ENCODE measurements at places on chromosomes 7 and 10.

DNA sequence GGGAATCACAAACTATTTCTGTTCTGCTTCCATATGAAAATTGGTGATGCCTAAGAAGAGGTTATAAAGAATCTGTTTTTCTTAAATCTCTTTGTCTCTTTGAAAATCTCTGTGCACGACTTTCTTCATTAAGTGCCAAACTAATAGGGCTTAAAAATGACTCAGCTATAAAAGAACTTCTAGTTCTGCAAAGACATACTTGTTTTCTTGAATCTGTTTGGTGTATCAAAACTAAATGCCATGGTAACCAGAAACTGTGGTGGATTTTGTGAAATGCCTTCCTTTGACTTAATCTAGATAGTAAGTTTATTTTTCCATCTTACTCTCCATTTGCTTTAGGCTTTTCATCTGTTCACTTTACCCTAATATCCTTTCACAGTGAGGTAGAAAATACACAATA lies 417.8 kb downstream of the PARD3 start:
- no peak for DNase-seq

DNA sequence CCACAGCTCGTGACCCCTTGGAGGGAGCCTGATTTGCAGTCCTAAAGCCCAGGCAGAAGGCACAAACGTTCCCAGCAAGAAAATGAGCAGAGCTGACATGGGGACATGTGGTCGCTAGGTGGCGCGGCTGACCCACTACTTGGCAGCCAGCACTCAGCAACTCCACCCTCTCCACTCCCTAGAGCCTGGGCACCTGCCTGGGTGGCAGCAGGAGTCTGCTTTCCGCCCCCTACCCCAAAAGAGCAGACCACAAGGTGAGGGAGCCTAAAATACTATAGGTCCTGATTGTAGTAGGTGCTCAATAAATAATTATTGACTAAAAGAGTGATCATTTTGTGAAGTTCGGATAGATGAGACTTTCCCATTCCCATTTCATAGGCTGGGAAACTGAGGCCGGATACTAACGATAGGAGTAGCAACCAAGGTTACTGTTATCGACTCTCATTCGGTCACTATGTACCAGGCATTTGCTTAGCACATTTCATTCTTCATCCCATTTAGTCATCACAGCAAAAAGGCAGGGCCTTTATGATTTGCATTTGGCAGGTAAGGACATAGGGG lies 57.4 kb downstream of the NEUROG3 start:
- no peak for DNase-seq

DNA sequence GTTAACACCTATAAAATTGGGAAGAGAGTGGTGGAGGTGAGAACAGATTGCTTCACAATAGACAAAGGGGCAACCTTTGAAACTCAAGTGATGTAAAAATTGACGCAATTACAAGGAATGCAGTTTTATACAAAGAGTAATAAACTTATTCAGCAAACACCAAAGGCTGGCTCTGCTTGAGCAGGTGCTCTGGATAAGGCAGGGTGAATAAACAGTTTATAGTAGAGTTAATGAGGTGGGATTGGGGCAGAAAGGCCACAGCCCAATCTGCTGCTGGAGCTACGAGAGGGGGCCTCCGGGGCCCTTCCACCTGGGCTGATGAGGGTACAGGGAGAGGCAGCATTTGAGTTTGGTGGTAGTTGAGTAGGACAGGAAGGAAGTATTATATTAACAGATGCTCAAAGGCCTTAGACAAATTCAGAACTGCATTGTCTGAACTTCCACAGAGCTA lies 6.0 kb downstream of the MUC12 start:
- no peak for DNase-seq

DNA sequence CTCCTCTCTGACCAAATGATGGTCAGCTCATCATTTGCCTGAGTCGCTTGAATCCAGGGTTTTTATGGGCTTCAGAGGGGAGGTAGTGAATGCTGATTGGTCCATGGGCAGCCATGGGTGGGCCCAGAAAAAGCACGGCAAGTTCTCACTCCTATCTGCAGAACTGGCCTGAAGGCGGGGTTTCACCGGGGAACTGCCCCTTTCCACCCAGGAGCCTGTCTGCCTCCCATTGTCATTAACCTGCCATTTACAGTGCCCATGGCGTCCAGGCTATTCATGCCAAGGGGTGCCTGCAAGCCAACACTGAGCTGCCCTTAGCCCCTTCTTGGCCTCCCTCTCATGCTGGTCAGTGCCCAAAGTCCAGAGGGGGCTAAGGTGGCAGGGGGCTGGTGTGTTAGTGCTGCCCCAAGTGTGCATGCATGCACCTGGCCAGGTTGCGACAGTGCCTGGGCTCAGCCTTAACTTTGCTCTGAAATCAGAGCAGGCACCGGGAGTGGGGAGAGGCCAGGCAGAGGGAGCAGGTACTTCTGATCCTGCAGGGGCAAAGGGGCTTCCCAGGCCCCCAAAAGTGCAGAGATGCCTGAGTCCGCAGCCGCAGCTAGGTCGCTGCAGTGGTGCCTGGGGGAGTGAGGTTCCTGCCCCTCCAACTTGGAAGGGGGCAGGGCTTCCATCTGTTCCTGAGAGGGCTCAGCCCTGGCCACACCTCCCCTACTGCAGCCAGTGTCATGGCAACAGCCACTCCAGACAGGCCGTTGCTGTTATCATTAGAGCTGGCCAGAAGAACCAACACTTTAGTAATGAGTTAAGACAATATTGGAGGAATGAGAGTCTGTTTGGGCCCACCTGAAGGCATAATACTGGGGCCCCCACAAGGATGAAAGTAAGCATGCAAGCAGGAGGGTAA lies 561.6 kb downstream of the GRM8 start:
- peak; percentile 24 for DNase-seq

- DNase-seq = no peak
Observed at GRCh38 chr10:44706745-44707144, 204.4 kb upstream of the TMEM72 start.

- DNase-seq = peak; percentile 54
Observed at GRCh38 chr7:39838326-39838725, 111.7 kb upstream of the CDK13 start.

GRCh38 chr10:128369101-128369650 lies 243.0 kb upstream of the MKI67 start:
- no peak for DNase-seq

- DNase-seq = peak; percentile 0
Observed at GRCh38 chr10:96043033-96043892, at the start of gene CCNJ. Gene CCNJ, plus strand, starts transcription at chr10:96043583. Its CDS starts 811 bp downstream, at chr10:96044394.

DNA sequence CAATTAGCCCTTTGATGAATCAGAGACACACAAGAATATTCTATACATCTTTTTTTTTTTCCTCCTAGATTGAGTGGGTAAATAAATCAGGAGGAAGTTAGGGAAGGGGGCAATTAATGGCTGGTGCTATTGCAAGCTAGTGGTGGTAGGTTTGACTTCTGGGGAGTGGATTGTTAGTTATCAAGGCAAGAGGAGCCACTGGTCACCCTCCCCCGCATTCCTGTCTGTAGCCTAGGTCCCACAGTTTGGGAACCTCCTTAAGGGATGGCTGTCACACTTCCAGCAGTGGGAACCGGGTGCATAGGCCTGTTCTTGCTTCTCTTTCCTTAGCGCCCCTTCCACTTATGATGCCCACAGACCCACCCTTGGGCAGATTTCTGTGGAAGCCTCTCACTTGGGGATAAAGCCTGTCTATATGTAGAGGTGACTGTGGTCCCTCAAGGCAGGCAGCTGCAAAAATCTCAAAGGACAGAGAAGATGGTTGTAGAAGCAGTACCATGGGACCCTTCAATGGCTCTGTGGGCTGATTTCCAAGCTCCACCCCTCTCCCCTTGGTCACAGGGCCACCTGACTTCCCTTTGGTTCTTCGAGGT lies 2.3 kb upstream of the ADCK2 start:
- no peak for DNase-seq

- peak; percentile 4 for DNase-seq
Observed at GRCh38 chr10:2882628-2883027, 184.7 kb upstream of the PFKP start.

GRCh38 chr10:65894379-65894778 lies 1031.5 kb upstream of the LRRTM3 start:
- DNase-seq = no peak

DNA sequence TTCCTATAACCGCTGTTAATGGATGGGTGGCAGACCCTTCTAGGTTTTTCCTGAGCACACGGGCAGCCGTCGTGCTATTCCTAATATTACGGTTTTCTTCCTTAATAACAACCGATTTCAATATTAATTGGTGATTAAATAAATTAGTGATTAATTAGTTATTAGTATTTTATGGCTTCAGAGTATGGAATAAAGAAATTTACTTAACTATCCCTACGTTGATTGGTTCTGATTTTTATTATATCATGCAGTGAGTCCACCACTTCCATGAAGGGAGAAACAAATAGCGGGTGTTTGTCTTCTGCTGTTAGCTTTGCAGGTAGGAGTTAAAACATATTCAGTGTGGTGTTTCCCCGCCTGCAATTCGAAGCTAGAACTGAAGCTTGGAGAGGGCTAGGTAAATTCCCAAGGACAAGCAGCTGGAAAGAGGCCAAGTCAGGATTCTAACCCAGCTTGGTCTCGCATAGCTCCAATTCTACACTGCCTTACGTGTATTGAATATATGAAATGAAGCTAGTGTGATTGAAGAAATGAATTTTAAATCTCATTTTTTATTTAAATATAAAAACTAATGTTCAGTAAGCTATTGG lies 928 bp upstream of the CSTF2T start:
- DNase-seq = no peak

- no peak for DNase-seq
Observed at GRCh38 chr7:7816084-7816483, 97.7 kb upstream of the RPA3 start.

- DNase-seq = no peak
Observed at GRCh38 chr7:100099452-100099851, 1.7 kb downstream of the MCM7 start.

GRCh38 chr7:41280491-41280890 lies 422.4 kb downstream of the INHBA start:
- no peak for DNase-seq

DNA sequence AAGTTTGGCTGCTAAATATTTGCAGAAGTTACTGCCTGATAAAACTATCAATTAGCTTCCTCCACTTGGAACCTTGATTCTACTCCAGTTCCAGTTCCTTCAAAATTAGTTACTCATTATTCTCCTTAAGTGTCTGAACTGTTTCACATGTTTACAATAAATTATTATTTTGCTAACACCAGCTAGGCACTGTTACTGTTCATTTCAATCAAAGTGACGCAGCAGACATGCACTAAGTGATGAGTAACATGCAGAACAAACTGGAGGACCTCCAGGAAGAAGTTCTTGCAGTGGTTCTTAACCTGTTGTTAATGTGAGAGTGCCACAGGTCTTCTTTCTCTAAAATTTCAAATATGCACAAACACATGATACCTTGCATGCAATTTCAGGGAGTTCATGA lies 491.8 kb upstream of the SEMA3A start:
- no peak for DNase-seq

GRCh38 chr10:75654171-75654771 lies 222.8 kb downstream of the LRMDA start:
- no peak for DNase-seq

GRCh38 chr7:98170966-98171365 lies 40.3 kb upstream of the BHLHA15 start:
- no peak for DNase-seq

DNA sequence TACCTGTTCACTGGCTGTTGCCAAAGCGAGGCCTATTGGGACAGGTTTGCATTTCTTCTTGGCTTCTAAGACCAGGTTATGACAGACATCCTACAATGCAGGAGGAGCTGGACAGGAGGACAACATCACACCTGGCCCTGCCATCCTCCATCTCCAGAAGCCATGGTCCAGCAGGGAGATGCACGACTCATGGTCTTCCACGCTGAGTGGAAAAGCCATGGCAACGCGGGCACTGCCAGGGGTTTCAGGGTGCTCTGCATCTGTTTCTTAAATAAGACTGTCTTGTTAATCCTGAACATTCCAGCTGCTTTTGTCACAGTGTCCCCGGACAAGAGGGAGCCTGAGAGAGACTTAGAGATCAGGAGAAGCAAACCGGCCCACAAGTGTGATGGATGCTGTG lies 40.3 kb downstream of the CLRN3 start:
- DNase-seq = no peak

DNA sequence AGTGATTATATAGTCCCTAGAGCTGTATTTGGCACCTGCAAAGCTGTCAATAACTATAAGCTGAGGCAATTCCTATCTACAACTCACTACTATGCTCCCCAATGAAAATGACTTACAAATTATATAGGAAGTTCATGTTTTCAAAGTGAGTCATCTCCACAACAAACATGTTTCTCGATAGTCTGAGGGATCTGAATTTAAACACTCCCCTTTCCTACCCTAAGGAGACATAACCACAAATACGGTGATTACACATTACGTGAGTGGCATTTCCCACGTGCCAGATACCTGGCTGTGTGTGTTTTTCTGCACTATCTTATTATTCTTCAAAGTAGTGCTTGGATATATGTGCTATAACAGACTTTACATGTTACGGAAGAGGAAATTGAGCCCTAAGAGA lies 122.5 kb upstream of the C1QL3 start:
- no peak for DNase-seq

DNA sequence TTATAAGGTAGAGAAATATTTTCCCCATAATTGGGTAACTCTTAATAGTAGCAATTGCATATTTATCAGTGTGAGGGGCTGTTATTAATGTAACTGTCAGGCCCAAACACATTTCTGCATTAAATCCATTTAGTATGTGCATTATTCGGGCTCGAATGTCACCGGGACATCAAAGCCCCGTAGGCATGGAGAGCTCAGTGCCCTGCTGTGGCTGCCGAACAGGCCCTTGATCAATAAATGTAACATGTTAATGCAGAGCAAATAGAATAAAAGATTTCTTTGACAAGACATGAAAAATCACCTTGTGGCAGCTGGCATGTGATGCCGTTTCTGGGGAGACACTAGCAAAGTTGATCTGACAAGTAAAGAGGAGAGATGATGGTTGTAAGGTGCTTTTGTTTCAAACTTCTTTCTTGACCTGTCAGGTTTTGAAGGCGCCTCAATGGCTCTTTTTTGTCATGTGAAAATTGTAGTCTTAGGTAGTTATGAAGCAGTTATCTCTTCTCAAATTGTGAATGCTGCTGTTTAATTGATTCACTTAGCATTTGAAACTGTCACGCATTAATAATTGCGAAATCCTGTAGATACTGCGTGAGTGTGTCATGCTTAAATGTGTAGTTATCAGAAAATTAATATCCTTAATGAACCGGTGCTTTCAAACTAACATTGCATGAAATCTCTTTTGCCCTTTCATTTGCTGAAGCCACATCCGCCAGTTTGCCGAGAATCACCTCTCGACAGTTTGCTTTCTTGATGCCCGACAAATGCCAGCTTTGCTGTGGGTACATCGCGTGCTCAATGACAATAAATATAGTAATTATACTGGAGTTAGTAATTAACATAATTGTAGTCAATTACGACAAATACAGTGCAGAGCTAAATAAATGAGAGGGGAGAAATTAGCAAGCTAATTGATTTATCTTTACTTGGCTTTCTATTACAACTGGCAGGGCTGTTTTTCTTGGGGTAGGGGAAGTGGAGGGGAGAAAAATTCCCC lies 19.5 kb downstream of the LRMDA start:
- DNase-seq = no peak

- no peak for DNase-seq
Observed at GRCh38 chr7:100823140-100823525, 4.2 kb downstream of the EPHB4 start.

GRCh38 chr7:107725138-107725740 lies 18.7 kb upstream of the CBLL1 start:
- no peak for DNase-seq

All from NCI-H524 treated with DMSO at 0.1 percent for 48 hours (cell line).